Brain (organoid and tissue), 16 donors: ENCODE measurements at places on chromosomes 5 and 9.

DNA sequence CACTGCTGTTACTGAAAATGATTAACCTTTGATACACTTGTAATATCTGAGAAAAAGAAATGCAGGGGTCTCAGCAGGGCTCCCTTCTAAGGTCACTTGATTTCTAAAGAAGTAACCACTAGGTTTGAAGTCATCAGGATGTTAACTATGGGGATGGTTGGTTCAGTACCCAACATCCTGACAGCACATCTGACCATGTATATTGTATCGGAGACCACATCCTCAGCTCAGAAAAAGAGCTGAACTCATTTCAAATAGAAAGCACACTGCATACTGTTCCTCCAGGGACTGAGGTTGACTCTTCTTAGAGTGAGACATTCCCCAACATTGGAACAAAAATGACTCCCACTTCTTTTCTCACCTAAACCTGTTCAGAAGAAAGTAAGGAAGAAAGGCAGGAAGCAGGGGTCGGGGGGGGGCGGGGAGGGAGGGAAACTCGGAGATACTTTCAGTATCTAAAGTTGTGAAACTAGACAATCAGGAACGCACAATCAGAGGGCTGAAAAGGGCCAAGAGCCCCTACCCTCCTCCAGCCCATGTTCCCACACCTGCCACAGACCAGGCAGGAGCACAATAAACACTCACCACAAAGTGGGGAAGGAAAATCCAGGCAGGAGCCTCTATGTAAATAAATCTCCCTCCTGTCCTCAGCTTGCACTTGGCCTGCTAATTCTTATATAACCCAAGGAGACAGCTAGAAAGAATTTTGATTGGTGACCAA is 730 bp upstream of the GZMA start:
- no peak for DNase-seq

DNA sequence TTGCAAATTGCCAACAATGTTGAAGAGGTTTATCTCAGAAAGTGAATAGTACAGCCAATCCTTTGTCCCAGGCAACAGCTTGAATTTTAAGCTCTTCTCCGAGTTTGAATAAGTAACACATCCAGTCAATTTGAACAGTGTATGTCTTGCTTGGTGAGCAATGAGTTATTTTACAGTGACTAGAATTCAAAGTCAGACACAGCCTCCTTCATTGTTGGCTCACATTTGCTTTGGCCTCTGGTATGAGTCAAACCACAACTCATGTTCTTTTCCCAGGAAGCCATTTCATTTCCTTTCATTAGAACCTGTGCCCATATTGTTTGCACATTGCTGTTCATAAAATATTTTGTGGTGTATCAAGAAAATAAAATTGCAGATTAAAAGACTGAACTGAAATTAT is 622.0 kb upstream of the DAB2 start:
- no peak for DNase-seq

- no peak for DNase-seq
Observed at GRCh38 chr9:68887232-68887631, 126.7 kb downstream of the PRKACG start.

GRCh38 chr5:652023-652515 is 39.9 kb downstream of the CEP72 start:
- no peak for DNase-seq

DNA sequence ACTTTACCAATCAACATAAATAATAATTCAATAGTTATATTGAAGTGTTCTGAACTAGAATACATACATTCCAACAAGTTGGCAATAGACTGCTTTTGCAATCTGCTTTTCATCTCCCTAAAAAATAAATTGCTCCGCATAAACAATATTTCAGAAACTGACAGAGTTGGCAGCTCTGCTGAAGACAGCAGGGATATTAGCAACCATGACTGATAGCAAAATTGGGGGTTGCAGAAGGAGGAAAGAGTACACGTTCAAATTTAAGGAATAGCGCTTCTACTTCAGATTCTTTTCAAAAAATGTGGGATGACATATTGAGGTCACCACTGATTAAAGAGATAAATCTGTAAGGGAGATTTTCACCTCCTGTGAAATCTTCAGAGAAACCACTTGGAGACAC is 521.2 kb downstream of the DTWD2 start:
- DNase-seq: no peak

DNA sequence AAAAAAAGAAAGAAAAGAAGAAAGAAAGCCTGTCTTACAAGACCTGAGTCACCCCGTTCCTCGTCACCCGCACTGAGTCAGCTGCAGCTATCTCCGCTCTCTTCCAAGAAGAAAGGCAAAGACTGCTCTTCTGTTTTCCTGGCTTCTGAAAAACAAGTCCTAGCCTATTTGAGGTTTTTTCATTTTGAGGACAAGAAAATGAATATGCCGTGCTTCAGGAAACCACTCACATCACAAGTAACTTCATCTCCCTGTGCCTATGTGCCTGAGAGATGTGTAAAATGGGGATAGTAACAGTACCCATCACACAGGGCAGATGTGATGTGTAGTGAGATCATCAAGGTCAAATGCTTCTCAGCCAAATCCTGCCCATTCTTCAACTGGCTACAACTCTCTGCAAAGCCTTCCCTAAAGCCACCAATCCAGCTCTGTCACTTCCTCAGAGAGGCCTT is 78.4 kb downstream of the GLDC start:
- no peak for DNase-seq

- no peak for DNase-seq
Observed at GRCh38 chr5:172166030-172166826, 21.8 kb downstream of the STK10 start.

GRCh38 chr9:120478208-120478607 is 101.8 kb downstream of the CDK5RAP2 start:
- no peak for DNase-seq

DNA sequence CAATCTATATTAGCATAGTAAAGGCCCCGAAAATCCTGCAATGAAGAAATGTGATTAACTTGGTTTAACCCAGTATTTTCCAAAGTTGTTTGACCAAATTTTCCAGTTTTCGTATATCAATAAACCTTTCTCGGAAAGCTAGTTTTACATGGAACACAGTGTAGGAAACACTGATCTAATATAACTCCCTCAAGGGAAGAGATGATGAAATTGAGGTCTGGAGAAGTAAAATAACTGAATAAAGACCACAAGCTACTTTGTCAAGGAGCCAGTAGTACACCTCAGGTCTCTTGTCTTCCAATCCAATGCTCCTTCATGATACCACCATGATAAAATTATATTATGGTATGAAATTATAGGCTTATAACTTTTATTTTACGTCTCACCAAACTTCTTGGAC is 118.1 kb upstream of the TARS1 start:
- no peak for DNase-seq

- DNase-seq: no peak
Observed at GRCh38 chr5:131754363-131754762, 42.5 kb downstream of the FNIP1 start.

GRCh38 chr9:99509900-99510535 is 287.9 kb downstream of the SEC61B start:
- peak; percentile 9 for DNase-seq

DNA sequence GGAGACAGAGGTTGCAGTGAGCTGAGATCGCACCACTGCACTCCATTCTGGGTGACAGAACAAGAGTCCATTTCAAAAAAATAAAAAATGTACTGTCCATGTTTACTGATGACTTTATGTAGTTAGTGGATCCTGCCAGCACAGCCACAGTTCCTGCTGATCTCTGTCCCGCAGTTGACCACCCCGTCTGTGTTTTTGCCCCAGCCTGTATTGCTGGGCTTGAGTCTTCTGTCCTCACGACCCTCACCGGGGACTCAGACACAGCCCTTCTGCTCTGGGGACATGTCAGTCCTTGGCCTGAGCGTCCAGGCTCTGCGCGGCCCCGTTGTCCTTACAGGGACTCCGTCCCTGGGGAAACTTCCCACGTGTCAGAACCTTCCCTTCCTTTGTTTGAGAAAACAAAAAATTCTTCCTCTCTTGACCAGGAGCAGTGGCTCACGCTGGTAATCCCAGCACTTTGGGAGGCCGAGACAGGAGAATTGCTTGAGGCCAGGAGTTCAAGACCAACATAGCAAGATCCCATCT is 14.5 kb downstream of the SURF6 start:
- no peak for DNase-seq

DNA sequence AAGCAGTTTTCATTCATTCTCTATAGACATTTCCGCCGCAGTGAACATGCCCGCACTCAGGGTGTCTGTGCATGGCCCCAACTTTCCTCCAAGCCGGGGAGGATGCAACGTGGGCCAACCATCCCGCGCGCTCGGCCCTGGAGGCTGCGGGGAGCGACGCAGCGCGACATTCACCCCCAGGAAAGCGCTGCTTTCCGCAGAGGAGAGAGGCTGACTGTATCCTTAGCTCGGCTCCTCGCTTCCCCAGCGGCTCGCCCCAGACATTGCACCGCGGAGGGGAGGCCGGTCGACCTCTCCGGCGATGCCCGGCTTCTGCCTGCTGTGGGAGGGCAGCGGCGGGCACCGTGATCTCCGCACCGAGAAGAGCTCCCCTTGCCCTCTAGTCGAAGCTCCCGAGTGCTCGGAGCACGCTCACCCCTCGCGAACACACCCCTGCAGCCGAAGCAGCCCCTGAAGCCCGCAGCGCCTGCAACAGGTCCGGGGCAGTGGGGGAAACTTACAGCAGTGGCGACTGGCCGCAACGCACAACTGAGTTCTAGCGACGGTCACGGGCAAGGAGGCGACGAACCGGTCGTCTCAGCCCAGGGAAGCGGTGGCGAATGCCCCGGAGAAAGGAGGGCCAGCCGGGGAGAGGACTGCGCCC is 600 bp downstream of the ENC1 start:
- no peak for DNase-seq

DNA sequence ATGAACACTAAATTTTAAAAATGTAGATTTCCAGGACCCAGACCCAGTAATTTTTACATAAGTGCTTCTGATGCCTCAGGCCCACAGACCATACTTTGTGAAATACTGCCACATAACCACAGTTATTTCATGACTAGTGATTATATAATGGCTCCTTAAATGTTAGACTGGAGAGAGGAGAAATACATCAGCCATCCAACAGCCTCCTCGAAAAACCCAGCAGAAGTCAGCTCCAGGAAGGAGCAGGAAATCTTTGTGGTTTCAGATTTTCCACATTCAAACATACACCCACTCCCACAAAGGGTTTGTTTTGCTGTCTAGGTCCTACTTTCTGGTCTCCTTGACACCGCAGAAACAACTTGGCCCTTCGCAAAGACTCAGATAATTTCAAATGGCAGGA is 455.2 kb downstream of the DTWD2 start:
- no peak for DNase-seq

DNA sequence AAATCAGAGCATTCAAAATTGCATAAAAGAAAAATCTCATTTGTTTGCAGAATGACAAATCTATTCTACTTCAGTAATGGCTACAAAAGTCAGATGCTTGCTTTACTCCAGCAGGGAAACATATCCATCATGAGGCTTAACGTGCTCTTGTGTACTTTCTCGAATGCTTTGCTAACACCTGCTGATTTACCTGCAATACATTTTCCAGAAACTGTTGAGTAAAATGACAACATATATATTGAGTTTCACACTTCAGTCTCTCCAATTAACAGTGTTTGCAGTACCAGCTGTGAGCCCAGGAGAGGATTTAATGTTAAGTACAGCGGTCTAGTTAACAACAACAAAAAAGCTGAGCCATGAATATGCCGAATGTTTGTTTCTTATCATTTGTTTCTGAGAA is 391.5 kb upstream of the SMC2 start:
- peak; percentile 2 for DNase-seq

DNA sequence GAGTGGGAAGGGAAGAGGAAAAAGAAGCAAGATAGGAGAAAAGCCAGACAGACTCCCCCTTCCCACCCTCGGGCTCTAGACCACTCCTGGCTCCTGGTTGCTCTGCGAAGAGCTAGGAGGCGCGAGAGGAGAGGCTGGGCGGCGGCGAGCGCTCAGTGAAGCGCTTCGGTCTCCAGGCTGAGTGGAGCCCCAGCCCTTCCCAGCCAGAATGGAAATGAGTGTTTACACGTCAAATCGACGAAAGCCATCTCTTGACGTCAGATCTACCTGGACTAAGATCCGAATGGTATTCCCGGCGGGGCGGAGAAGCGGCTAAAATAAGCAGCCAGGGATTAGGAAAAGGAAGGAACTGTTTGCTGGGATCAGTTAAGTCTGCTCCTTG is at the start of gene PCSK1:
TSS of gene PCSK1 (minus strand) at position 183 of the 382 bp plus-strand sequence. CDS start 206 bp downstream, outside the sequence.
- peak; percentile 75 for DNase-seq

DNA sequence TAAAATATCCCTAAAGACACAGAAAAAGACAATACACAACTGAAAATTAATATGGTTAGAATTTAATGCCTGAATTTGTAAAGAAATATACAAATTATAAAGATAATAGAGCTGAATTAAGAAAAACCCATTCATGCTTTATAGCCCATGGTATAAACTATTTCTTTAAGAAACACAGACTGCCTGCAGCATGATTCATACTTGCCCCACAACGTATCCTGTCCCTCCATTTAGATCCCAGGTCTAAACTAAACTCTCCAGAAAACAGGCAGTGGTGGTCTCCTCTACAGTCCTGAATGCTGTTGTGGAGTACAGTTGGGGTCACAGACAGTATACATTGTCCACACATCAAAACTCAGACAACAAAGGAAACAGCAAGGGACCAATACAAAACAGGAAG is 24.8 kb downstream of the IL6ST start:
- no peak for DNase-seq

DNA sequence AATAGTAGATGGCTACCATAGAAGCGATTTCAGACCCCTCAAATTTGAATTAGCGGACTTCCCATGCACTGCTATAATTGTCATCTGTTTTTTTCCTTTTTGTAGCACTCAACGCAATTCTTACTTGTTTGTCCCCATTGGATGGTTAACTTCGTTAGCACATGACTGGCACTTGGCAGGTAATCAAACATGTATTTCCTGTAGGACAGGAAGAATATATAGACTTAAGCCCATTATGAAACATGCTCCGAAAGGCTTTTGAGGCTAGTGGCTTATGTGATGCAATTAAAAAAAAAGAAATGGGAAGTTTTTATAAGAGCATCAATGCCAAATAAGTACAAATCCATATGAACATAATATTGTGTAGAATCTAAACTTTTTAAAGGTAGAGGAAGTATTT is 301.2 kb downstream of the PSAT1 start:
- DNase-seq: no peak

GRCh38 chr9:110655754-110656641 is 12.6 kb upstream of the MUSK start:
- no peak for DNase-seq

DNA sequence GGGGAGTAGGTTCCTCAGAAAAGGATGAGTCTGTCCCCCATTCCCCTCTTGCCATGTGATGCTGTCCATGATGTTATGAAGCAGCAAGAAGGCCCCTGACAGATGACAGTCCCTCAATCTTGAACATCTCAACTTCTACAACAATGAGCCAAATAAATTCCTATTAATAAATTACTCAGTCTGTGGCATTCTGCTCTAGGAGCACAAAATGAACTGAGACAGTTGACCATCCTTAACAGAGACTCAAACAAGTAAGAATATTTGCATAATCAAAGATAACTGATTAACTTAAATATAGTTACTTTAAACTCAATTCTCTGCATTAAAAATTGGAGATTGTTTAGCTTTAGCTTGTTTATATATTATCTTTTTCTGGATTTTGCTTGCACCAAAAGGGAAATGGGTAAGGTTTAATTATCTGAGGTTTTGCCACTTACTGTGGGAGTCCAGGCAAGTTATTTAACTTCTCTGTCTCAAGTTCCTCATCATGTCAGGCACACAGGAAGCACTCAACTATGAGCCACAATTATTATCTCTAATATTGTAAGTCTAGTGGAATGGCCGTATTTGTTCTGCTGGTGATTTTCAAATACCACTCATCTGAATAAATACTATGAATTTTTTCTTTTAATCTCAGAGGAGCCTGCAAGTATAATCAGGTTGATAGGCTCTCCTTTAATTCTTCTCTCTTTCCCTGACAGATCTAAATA is 162.9 kb downstream of the TSSK1B start:
- no peak for DNase-seq

GRCh38 chr5:5644249-5644648 is 221.8 kb downstream of the ICE1 start:
- DNase-seq: peak; percentile 79

GRCh38 chr5:39231705-39232525 is 12.6 kb upstream of the FYB1 start:
- DNase-seq: no peak
